Type B pancreatic cell (in vitro differentiated cells): ENCODE measurements at places on chromosomes 6 and 20.

- no peak for DNase-seq
Observed at GRCh38 chr6:7939184-7939863, 28.7 kb upstream of the TXNDC5 start.

GRCh38 chr6:81655696-81656095, 96.8 kb downstream of the TENT5A start:
- DNase-seq: no peak

DNA sequence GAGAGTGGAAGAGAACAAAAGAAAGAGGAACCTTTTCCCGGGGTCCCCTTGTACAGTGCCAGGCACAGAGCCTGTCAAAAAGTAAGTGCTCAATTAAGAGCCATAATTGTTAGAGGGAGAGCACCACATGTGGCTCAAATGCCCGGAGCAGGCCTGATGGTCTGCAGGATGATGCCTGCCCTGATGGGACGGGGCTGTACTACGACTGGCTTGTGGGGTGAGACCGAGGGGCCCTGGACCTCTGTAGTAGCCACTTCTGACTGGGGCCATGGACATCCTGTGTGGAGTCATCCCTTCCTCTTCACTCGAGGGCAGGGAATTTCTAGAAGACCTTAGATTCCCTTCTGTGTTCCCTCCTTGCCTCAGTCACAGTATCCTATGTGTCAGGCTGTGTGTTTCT, 47.9 kb downstream of the KCNK5 start:
- no peak for DNase-seq

DNA sequence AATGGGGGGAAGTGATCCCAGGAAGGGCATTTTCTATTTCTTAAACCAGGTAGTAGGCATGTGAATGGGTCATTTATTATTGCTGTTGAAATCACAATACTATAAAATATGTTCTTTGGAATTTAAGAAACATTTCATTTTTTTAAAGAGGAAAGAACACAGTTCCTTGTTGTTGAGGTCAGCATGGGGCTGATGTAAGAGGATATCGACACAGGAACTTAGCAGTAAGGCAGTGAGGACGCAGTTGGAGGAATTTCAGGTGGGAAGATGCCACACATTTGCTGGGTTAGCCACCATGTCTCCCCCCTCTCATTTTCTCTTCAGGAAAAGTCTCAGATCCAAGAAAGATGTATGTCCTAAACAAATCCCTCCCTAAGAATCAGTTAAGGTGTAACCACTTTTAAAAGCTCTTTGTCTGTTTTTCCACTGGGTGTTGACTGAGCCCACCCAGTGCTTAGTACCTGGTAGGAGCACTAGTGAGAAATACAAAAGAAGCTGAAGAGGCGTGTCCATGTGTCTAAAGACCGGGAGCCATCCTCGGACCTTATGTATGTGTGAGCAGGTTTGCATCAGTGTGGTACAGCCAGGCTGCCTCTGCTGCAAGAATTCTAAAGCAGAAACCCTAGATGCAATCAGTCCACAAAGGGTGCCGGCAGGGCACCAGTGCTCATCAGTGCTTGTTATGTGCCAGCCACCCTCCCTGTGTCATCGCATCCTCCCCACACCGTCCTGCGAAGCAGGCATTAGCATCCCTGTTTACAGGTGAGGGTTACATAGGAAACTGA, 98.9 kb downstream of the TCP11 start:
- DNase-seq: no peak

- DNase-seq: no peak
Observed at GRCh38 chr6:136968837-136969236, 46.7 kb downstream of the SLC35D3 start.

GRCh38 chr6:63705707-63706106, 70.1 kb downstream of the PHF3 start:
- no peak for DNase-seq
